ENCODE measurements at places on chromosomes 6 and 20.

GRCh38 chr6:73107016-73107415, 118.3 kb downstream of the KHDC1L start:
- DNase-seq = no peak

DNA sequence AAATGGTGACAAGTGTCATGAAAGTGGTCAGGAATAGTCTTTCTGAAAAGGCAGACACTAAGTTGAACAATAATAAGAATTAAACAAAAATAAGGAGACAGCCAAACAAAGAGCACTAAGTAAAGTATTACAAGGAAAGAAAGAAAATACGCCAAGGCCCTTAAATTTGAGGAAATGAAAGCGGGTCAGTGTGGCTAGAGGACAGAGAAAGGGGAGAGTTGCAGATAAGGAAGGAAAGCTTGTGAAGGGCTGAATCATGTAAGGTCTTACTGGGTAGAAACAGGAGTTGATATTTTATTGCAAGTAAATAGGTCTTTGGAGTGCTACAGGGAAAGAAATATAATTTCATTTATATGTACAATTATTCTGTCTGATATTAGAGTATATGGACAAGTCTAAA, 732.1 kb downstream of the EPHA7 start:
- no peak for DNase-seq

GRCh38 chr6:138465007-138465645, 34.2 kb downstream of the NHSL1 start:
- no peak for DNase-seq

DNA sequence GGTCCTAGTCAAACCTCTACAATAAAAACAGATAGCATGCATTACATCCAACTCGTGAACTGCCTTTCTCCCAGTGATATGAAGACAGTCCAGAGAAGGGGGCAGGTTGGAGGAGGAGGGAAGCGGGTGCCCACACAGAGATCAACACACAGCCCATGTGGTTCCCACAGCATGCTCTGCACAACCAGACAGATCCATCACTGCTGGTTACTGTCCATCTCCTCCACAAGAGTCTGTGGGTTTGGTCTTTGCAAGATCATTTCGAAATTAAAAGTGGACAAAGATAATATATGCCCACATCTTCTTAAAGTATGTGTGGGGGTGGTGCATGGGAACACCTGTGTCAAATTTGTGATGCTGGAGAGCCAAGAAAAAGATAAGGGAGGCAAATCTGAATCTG, 215.5 kb downstream of the GMDS start:
- DNase-seq = no peak

DNA sequence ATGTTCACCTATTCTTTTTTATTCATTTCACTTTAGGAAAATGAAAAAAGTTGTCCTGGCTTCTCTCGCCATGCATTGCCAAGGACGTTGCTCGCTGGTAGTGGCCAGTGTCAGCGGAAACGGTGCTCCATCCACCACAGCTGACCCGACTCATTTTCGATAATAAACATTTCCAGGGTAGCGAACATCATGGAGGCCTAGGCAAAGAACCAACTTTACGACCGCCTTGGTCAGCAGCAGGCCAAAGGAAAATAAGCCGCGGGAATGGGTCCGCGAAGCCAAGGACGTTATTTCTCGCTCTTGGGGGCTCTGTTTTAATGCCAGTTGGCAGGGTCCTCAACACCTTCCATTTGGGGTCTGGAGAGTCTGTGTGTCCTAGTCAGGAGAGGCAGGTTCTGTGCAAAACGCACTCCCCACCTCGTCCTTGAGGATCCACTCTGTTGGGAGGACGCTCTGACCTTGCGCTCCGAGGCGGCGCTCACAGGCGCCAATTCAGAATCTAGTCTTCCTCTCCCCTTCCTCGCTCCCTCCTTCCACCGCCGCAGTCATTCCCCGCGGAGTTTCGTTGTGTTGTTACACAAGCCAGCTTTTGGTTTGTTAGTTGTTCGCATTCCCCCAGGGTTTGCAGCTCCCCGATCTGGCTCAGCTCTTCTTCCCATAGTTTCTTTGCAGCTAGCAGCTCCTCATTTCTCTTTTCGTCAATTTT, 4.1 kb upstream of the PAX1 start:
- no peak for DNase-seq

DNA sequence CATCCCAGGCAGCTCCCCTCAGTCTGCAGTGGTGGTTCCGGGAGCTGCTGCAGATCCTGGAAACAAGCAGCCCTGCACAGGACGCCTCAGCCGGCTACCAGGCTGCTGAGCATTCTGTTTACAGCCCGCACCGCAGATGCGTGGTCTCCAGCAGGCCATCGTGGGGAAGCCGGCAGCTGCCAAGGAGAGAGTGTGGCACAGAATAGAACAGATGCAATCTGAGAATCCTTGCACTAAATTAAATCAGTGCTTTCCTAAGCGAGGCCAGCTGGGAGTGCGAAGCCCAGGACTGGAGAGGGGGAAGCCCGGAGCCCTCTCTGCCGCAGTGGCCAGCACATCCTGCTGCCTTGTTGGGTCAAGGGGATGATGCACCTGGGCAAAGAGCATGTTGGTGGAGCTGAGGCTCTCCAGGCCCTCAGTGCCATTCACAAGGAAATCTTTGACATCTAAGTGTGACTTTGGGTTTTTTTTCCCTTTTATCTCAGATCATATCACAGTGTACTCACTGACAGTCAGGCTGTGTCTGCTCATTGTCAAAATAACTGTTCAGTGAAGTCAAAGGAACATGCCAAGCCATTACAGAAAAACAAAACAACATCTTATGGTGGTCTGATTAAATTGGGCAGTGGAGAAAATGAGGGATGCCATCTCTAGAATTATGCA, 118.1 kb downstream of the SYNDIG1 start:
- no peak for DNase-seq

GRCh38 chr6:145199961-145200360, 535.4 kb downstream of the EPM2A start:
- DNase-seq = no peak

DNA sequence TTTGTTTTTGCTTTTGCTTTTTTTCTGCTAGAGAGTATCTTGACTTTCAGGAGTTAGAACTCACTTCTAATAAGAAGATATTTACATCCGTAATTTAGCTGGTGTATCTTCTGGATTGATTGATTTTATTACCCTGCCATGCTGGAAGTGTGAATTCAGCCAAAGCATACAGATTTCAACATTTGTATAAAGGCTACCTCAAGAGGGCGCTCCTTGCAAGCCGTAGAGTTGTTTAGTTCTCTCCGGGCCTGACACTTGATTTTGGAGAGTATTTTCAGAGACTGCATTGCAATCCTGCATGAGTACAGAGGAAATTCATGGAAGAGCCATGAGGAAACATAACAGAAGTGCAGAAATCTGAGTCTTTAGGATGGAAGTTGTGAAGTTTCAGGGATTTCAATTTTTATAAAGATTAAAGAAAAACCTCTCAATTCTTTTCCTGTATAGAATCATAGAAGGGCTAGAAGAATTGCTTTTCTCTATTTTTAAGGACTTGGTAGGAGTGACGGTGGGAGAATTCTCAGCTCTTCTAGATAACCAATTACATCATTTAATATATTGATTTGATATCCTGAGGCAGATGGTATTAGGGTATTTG, 66.7 kb upstream of the TIAM2 start:
- DNase-seq = peak; percentile 29

- DNase-seq = no peak
Observed at GRCh38 chr6:169789146-169789943, 37.9 kb downstream of the ERMARD start.

DNA sequence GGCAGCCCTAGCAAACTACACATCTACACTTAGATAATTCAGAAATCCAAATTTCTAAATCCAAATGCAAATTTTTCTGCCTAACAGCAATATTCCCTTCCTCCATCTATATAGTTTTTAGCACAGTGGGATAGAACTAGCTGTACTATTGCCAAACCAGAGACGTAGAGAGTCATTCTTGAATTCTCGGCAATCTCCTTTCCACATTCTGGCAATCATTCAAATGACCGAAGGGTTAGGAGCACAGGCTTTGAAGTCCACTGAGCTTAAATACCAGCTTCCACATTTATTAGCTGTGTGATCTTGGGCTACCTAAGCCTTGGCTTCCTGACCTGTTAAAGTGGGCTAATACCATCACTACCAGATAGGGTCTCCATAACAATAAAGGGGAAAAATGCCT, 3.1 kb upstream of the RPS12 start:
- DNase-seq = no peak

DNA sequence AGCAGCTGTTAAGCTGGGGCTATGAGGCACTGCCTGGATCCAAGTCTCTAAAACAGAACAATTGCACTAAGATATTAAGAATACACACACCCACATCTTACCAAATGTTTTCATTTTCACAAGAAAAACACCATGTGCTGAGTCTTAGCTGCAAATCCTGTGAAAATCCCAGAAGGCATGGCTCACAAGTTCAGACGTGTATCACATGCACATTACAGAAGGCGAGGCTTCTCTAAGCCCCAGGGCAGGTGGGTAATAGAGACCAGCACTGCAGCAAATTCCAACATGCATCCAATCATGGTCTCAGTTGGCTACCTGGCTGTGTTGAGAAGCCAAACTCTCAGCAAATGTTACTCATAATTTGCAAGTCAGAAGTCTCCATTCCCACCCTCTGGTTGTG, 16.2 kb upstream of the CST3 start:
- DNase-seq = no peak

GRCh38 chr6:156533872-156534524, 243.2 kb upstream of the ARID1B start:
- DNase-seq = no peak

- DNase-seq = no peak
Observed at GRCh38 chr6:46969206-46969605, 47.5 kb upstream of the ADGRF5 start.

- no peak for DNase-seq
Observed at GRCh38 chr6:141321493-141322347, 811.0 kb upstream of the GJE1 start.

- DNase-seq = no peak
Observed at GRCh38 chr20:47066484-47067270, 172.0 kb downstream of the EYA2 start.

GRCh38 chr6:156699017-156699421, 78.2 kb upstream of the ARID1B start:
- no peak for DNase-seq

GRCh38 chr6:157597461-157598312, 216.7 kb downstream of the ZDHHC14 start:
- DNase-seq = no peak

- no peak for DNase-seq
Observed at GRCh38 chr20:45950330-45950646, 15.8 kb downstream of the PCIF1 start.

- DNase-seq = no peak
Observed at GRCh38 chr20:54534101-54534500, 58.7 kb downstream of the DOK5 start.

- no peak for DNase-seq
Observed at GRCh38 chr6:15608396-15608795, 54.4 kb downstream of the DTNBP1 start.

DNA sequence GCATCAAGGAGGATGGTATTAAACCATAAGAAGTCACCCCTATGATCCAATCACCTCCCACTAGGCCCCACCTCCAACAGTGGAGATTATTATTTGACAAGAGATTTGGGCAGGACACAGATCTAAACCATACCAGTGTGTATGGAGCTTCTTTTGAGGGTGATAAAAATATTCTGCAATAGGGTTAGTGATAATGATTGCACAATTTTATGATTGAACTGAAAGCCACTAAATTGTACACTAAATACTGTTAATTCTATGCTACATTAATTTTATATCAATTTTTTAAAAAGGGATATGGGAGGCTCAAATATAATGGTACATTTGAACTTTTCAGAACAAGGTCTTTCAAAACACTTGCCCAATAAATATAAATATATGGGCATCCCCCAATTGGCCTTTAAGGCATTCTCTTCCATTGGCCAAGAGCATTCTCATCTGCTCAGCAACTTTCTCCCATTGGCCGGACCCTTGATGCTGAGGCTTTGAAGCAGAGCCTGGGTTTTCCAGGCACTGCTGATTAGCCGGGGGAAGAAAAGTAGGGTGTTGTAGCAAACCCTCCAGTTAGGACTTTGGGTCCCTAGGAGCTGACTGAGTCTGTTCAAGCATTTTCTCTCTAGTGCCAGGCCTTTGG, 209.9 kb downstream of the LRFN2 start:
- no peak for DNase-seq

- DNase-seq = no peak
Observed at GRCh38 chr6:84333842-84334241, 106.4 kb upstream of the CEP162 start.

GRCh38 chr20:40519918-40520317, 169.1 kb downstream of the MAFB start:
- DNase-seq = no peak

DNA sequence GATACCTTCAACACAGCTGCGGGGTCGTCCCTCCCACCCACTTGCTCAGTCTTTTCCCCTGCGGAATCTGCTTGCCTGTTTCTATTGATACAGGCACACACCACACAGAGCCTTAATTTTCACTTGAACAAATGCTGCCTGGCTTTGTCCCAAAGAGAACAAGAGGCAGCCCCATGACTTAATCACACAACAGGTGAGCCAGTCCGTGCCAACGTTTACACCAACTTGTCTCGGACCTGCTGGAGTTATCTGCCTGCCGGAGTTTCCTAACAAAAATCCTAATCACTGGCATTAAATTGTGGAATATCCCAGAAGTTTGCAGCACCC, 186.8 kb upstream of the RREB1 start:
- DNase-seq = no peak

GRCh38 chr6:34791701-34792604, at the start of gene BLTP3A:
BLTP3A (plus strand) TSS chr6:34792083; CDS start chr6:34792251, 168 bp downstream.
- no peak for DNase-seq

DNA sequence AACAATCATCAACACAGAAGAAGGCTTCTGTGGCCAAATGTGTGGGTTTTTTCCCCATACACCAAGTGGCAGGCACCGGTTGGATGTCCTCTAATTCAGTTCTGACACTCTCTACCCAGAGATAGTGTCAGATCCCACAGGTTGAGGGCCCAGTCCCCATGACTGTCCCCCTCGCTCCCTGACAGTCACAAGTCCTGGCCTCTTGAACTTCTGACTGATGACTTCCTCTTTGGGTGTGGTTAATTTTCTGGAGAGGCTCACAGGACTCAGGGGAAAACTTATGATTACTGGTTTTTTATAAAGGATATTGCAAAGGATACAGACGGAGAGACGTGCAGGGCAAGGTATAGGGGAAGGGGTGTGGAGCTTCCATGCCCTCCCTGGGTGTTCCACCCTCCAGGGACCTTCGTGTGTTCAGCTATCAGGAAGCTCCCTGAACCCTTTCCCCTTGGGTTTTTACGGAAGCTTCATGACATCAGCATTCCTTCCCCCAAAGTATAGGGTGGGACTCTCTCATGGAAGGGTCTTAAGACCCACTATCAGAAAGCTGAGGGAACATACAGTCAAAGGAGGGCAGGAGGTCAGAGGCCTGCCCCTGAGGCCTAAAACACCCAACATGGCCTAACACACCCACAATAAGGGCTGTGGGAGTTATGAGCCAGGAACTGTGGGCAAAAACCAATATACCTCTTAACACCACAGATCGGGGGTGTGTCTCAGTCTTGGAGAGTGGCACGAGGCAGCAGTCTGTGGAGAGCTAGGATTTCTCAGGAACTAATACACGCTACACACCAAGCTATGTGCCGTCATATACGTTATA, 33.3 kb downstream of the FARS2 start:
- no peak for DNase-seq
